Activated T-helper 1 cell treated with anti-CD3 and anti-CD28 coated beads, Interleukin-12 subunit alpha, Interleukin-12 subunit beta, Interleukin-2, Interleukin-4 antibody, amounts not matched to agents 30 ng/mL and 10 ng/mL and 1 ng/mL, durations not matched to agents 14 hours and 24 hours and 36 hours (primary cell): ENCODE measurements at places on chromosomes 11 and 22. TPM values are rescaled to one million over a fixed set of nuclear protein-coding genes. Genes with fewer than 3 reads are reported as not detected.

Gene KRTAP5-11
- total RNA-seq: not detected in 2 replicates

Gene MRGPRX4
- not detected in 2 replicates for total RNA-seq

Gene LRRC74B
- total RNA-seq: not detected in 2 replicates

GRCh38 chr11:57668434-57668782 is 494 bp downstream of the ZDHHC5 start:
- DNase-seq: no peak

DNA sequence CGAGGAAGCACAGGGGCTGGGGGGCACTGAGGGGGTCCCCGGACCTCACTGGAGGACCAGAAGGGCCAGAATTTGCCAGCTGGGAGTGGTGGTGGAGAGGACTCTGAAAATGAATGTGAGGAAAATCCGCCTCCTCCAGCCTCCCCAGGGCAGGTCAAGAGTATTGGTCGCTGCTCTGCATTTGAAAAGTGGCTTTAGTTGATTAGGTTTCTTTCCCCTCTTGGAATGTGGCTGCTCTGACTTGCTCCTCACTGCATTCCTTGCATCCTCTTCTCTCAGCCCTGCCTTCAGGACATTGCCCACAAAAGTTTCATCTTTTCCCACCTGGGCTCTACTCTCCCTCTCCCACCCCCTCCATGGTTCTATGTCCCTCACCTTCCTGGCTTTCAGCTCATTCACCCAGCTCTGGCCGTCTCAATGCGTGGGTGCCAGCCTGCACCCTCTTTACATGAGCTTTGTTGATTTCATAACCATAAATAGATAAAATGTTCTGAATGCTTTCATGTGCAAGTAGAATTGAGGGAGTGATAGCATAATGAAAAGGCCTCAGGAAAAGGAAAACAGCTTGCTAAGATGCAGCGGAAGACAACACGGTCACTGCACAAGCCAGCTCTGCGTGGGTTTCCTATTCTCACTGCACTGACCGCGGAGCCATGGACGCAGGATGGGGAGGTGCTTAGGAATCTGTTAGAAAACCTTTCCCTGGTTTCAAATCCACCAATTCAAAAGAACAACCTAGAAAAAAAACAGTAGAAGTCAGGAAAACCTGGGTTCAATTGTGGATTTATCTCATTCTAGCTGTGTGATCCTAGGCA is 6.5 kb upstream of the NPAS4 start:
- no peak for DNase-seq

DNA sequence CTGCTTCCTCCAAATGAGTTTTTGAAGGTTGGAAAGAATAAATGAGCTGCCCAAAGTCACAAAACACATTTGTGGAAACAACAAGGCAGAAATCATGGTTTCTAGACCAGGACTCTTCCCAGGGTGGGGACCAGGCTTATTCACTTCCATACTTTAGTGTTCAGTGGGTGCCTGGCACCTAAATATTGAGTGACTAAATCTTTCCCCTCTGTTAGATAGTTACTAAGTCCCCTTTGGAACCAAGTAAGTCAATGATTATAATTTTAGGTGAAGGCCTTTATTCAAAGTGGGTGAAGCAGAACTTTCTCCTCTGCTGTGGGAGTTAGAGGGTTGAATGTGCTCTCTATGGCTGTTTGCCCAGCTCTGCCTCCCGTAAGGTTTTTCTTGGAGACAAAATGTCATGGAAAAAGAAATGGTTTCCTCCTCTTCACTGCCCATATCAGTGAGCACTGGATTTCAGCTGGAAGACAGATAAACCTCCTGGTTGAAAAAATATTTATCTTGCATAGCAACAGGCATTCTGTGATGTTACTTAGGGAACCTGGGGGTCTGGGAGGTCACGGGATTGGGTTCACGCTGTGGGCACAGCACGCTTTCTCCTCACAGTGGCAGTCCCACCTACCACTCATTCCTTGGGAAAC is 117.8 kb downstream of the CCDC81 start:
- no peak for DNase-seq

DNA sequence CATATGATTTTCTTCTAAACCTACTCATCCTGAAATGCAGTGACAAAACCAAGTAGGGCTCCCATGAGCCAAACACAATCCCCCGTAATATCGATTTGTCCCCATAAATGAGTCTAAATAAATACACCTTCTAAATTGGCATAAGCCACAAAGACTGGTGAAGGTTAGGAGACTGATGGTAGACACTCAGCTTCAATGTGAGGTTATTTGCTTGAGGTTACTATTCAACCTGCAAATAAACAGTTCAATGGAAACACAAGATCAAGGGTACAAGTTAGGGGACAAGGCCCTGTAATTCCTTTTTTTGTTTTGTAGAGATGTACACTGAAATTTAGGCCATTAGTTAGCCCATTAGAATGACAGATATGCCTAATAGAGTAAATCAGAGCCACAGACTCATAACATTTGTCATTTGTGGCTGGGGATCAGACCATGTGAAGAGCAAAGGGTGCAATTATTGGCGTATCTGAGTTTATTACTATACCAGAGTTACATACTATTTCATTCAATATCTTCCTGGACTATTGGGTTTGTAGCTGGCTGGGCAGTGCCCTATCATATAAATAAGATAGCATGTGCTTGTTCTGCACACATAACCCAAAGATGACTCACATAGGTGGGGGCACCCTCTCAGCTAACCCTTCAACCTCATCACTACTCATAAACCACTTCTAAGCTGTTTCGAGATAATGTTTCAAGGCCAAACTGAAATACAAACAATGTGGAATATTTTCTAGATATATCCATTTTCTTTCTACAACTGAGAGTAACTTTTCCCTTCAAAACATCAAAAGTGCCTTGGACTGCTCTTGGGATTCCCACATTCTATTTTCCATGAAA is 695.3 kb downstream of the KCNA4 start:
- DNase-seq: no peak

GRCh38 chr22:43819931-43820640 is 8.0 kb upstream of the EFCAB6 start:
- no peak for DNase-seq

DNA sequence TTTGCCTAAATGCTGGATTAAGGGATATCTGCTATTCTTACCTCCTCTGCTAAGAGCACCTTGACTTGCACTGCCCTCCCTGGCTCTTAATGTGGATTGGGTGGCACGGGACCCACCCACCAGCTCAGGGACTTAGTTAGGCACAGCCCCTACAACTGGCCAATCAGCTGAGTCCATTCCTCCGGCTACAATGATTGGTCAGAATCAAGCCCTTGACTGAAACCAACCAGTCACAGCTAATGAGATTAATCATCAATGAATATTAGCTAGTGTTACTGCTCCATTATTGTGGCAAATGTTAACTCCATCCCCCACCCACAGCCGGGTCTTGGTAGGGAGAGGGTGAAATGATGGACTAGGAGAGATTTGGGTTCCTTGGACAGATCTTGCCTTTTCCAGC is 328.0 kb downstream of the MN1 start:
- no peak for DNase-seq

- no peak for DNase-seq
These were observed 74.4 kb upstream of the PRR5 start for GRCh38 chr22:44627521-44628139.

- DNase-seq: peak; percentile 14
These were observed 19.3 kb downstream of the EIF3F start for GRCh38 chr11:8006349-8006977.

DNA sequence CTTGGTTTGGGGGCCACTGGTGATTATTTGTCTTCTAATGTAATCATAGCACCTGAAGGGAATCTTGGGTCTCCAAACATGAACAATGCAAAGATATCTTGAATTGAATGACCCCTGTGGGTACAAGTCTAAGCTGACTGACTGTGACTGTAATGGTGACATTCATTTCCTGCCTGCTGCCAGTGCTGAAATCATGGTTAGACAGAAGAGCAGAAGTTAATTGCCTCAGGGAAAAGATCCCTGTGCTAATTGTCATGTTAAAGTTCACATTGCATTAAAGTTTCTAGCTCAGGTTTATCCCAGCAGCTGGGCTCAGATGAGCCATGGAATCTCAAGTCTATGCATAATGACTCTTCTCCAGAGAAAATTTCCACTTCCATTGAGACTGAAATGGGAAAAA is 772.0 kb downstream of the ETS1 start:
- DNase-seq: no peak

- DNase-seq: no peak
These were observed 25.8 kb upstream of the P2RY6 start for GRCh38 chr11:73246303-73246702.

DNA sequence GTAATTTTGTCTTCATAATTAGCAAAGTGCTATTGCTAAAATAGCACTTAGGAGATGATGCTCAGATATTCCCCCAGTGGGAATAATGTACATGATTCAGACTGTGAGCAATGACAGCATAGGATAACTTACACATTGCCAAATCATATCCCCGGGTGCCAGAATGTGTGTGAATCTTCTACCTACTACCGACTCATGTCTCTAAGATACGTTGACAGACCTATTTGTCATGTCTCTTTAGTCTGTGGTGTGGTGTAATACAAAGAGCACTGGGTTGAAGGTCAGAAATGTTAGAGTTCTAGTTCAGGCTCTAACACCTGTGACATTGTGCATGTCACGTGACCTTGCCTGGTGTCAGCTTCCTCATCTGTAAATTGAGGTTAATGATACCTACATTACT is 31.0 kb upstream of the PICALM start:
- no peak for DNase-seq

DNA sequence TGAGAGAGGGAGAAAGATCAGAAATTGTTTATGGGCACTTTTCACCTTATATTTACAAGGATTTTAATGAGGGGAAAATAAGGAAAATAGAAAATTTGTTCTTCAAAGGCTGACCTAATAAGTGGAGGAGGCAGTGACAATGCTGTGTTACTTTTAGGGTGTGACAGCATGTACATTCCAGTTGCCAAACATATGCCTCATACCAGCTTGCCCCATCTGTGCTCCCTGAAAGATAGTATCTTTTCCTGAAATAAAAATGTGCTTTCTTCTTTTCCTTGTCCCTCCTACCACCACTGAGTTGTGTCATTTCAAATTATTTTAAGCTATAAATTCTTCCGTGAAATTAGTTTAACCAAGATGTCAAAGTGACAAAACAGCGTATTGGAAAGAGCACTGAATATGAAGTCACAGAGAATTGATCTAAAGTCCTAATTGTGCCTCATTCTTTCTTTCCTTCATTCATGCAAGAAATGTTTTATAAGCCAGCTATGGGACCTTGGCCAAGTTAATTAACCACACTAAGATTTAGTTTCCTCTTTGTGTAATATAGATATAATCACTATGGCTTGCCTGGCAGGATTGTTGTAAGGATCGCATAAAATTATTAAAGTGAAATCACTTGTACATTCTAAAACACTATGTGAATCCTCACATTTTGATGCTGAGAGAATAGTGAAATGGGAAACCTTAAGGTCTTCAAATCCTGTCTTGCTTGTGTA is 1307.5 kb upstream of the TENM4 start:
- no peak for DNase-seq

DNA sequence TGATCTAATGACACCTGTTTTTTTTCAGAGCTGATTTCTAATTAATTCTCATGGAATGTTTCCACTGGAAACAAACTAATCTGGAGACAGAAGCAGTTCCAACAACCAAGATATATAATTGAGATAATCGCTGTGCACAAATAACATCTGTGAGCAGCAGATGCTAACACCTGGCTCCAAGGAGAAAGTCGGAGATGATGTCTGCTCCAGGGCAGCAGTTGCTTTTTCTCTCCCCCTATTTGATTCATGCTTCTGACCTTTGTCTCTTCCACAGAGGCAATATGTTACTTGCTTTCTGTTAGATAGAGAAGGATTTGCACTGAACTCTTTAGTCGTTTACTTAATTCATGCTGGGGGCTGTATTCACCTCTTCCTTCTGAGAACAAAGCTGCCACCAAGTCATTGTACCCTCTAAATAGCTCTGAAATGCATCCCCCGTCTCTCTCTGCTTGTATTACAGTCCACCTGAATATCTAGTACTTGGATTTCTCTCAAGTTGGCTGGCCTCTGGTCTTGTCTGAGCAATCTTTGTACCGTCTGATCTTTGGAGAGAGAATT is 187.4 kb downstream of the MYO18B start:
- no peak for DNase-seq

DNA sequence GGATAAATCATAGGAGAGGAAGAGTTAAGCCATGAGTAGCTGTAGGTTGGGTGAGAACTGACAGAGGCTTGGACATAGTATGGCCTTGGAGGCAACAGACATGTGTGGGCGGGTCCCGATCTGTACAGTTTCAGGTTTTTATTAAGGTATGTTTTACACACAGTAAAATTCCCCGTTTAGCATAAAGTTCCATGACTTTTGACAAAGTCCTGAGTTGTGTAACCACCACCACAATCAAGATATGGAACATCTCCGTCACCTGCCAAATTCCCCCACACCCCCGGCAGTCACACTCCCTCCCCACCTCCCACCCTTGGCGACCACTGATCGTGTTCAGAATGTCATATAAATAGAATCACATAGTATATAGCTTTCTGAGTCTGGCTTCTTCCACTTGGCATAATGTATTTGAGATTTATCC is 68.1 kb downstream of the GRIK4 start:
- DNase-seq: no peak

DNA sequence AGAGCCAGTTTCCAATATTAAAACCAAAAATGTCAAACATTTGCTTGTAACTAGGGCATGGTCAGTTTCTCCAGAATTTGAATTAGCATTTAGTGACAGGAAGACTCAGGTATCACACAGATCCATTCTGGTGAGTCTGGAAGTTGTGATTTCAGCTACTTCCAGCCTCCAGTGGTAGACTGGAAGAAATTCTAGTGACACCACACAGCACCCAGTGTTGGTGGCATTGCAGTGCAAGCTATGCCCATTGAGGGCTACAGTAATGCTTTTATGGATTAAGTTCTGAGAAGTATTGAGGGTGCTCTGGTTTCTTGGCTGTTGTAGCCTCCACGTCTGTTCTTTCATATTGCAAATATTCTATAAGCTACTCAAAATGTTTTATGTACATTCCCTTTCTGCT is 31.4 kb upstream of the MMP20 start:
- no peak for DNase-seq
